GM03348 (cell line): ENCODE measurements at places on chromosomes 3 and 15.
A peak's percentile ranks its signal among the peaks of the same experiment; 100 is the strongest.

- no peak for DNase-seq
Measured at GRCh38 chr15:46872981-46873330, 844.3 kb upstream of the SEMA6D start.

- no peak for DNase-seq
Measured at GRCh38 chr3:14133188-14133800, 8.4 kb downstream of the TMEM43 start.

GRCh38 chr15:57780471-57780870 is 74.0 kb downstream of the POLR2M start:
- DNase-seq = no peak

GRCh38 chr3:153348457-153349107 is 186.6 kb downstream of the RAP2B start:
- DNase-seq = no peak

DNA sequence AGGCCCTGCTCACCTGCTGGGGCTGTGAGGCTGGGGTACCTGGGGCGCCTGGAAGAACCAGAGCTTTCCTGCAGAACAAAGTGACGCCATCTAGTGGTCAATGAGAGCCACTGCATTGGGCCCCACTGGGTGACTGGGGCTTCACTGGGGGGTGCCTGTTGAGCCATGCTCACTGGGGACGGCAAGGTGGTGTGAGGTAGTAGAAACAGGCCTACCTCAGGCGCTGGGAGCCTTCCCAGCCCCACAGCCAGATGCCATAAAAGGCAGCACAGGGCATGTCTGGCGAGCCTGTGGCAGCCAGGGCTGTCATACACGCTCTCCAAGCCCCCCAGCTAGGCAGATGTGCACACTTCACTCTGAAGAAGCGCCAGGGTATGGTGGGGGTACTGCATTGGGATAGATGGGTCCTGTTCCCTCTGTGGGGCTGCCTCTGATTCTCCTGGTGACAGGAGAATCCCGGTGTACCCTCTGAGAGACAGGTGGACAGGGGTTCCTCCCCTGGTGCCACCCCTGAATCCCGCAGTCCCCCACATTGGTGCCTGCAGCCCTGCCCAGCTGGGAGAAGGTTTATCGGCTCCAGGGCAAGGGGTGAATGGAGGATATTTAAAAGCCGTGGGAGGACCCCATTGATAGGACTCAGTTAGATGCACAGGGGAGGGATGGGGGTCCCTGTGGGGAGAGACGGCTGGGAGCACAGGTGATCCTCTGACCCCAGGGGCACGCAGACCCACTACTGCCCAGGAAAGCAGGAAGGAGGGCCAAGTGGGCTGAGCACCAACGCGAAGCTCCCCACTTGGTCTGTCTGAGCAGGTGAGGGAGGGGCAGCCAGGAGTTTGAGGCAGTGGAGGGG is 178.8 kb downstream of the NSMCE3 start:
- DNase-seq = peak; percentile 62

DNA sequence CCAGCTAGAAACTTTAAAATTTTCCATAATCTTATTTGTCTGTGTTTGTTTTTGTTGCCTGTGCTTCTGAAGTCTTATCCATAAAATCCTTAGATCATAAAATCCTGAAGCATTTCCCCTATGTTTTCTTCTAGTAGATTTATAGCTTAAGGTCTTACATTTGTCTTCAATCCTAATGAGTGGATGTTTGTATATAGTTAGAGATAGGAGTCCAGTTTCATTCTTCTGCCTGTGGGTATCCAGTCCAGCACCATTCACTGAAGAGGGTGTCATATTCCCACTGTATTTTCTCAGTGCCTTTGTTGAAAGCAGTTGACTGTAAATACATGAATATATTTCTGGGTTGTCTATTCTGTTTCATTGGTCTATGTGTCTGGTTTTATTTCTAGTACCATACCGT is 44.8 kb upstream of the SPSB4 start:
- no peak for DNase-seq

GRCh38 chr15:66716656-66717020 is 14.6 kb downstream of the SMAD6 start:
- no peak for DNase-seq

DNA sequence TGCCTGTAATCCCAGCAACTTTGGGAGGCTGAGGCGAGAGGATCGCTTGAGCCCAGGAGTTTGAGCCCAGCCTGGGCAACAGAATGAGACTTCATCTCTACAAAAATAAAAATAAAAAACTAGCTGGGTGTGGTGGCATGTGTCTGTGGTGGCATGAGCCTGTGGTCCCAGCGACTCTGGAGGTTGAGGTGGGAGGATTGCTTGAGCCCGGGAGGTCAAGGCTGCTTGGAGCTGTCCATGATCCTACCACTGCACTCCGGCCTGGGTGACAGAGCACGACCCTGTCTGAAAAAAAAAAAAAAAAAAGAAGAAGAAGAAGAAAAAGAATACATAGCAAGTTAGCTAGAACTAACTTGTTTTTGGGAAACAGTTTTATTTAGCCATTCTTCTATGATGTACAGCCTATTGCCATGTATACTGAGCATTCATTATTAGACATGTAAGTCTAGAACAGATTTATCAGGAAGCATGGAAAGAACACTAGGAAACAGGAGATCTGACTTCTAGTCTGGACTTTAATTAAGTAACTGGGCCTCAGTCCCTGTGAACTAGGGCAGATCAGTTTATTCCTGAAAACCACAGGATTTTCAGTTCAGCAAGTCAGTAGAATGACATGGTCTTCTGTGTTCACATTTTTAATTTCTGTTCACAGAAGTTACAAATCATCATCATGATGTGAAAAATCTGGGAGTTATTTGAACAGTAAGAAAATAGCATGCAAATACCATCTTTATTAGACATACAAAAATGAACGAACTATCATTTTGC is 65.5 kb downstream of the KAT2B start:
- no peak for DNase-seq

DNA sequence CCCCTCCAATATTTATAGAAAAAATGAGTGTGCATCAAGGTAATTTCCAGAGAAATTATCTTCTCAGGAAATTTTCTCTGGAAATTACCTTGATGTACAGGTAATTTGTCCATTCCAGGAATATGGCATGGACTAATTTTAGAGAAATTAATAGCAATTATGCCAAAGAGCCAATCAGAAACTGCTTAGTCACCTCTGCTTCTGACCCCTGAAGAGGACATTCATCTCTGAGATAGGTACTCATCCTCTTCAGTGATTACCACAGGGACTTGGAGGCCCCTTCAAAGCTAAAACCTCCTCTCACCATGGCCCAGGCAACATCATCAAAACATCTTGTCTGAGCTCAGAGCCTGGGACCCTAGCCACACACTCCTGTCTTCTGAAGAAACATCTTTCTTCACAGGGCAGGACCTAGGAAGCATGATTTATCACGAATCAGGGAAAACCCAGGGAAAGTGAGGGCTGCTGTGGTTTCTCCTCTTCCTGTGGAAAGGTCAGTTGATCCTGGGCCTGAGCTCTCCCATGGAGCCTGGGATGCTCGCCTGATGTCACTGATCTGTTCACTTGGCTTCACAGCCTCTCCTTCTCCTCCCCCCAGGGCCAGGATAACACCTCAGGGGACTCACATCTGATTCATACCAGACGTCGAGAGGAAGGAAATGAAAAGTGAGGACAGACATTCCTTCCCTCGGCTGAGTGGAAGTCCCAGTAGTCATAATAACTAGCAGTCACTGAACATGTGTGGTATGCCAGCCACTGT is 210.5 kb downstream of the DTWD1 start:
- DNase-seq = peak; percentile 83

DNA sequence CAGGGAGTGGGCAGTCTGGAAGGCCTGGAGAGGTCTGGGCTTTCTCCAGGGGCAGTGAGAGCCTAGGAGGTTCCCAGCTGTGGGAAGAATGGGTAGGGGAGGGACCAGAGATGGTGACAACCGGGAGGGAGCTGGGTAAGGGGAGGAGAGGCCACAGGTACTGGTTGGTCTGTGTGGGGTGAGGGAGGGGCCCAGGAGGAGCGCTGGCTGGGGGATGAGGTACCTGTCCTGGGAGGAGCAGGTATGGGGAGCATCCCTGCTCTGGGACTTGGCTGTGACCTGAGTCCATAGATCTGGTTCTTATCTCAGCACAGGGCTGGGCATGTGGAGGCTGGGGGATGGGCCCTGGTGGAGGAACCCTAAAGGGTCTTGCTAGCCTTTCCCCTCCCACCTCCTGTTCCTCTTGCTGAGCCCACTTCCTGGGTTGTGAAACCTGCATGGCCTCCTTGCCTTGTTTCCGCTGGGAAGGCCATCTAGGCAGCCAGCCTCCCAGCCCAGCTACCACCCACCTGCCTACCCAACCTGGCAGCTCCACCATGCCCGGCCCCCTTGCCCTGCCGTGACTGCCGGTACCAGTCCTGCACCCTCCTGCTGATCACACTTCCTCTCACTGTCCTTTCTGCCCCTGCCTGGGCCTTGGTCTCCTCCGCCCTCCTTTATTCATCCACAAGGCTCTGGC is 11.0 kb downstream of the PRKCD start:
- no peak for DNase-seq

- DNase-seq = peak; percentile 58
Measured at GRCh38 chr15:78072080-78072892, 5.2 kb downstream of the TBC1D2B start.

DNA sequence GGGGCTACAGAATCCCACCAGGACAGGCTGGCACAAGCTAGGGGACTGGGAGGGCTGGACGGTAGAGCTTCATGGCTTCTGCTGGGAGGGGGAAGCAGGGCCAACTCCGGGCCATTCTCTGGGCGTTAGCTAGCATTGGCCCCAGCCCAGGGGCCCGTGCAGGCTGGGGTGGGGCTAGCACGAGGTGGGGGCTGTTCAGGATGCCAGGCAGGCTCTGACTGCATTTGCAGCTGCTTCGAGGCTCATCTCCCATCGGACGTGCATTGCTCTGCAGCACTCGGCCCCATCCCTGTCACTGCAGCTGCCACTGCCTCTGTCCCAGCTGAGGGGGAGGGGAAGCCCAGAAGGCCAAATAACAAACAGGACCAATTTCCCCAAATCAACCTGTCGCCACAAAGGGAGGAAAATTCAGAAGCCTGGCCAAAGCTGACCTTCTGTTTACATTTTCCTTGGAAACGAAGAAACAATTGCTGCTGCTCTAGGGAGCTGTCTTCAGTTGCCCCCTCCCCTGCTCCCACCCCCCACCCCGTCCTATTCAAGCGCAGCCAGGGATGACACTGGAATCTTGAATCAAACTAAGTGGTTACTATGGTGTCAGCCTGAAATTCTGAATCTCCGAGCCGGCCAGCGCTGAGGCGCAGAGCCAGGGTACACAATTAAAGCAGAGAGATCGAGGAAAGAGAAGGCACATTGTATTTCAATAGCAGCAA is 138.8 kb upstream of the PRR20G start:
- no peak for DNase-seq

GRCh38 chr15:76341366-76342057 is 4.9 kb downstream of the ISL2 start:
- DNase-seq = no peak

DNA sequence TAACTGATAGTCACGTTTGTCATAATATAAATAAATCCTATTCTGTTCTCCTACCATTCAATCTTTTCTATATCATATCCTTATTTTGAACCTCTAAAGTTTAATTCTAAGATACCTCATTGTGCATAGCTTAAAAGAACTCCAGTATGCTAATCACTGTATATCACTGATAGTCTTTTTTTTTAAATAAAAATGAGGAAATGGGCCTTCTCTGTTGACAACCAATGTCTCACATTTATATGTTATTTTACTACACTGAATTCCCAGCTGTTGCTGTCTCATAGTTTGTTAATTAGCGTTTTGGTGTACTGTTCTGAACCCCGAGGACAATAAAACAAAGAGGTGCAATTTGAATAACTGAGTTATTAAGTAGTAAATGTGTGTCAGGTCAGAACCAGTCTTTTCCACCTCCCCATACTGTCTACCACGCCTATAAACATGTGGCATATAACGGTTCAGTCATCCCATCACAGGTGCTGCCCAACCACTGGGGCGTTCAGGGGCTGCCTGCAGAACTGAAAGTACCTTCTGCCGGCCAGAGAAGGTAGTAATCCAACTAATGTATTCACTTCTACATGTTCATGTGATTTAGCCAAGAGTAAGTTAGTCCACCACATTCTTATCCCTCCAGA is 14.9 kb downstream of the CBLB start:
- no peak for DNase-seq
